ENCODE measurements at places on chromosomes 1 and 21.

DNA sequence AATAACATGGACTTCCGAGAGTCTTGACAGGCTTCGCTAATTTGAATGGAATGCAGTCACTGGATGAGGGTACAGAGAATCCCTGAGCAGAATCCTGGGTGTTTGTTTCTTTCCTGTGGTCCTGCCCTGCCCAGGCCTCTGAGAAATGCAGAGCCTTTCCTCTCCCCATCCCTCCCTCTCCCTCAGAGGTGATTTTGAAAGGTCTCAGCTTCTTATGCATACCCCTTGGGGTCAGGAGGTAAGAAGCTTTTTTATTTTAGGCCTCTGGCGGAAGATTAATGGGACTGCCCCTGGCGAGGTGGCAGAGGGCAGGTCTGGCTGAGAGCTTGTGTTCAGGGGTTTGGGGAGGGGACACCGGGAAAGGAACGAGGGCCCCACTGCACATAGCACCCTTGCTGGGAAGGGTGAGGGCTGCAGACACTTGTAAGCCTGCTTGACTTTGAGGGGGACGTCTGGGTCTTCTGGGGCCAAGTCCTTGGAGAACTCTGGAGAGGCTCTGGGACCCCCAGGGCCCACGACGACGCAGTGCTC, 116.5 kb upstream of the SLC45A1 start:
- DNase-seq: no peak

- DNase-seq: no peak
Observed at GRCh38 chr1:12416101-12416500, 186.3 kb downstream of the VPS13D start.

DNA sequence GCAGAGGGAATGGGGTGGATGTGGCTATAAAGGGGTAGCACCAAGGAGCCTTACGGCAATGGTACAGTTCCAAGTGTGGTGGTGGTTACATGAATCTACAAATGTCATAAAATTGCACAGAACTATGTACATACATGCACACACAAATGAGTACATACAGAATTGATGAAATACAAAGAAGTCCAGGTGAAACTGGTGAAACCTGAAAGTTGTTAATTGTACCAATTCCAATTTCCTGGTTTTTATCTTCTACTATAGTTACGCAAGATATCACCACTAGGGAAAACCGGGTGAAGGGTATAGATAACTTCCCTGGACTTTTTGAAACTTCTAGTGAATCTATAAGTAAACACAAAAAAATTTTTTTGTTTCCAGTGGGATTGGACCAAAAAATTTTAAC, 18.9 kb downstream of the HSF2BP start:
- DNase-seq: no peak

DNA sequence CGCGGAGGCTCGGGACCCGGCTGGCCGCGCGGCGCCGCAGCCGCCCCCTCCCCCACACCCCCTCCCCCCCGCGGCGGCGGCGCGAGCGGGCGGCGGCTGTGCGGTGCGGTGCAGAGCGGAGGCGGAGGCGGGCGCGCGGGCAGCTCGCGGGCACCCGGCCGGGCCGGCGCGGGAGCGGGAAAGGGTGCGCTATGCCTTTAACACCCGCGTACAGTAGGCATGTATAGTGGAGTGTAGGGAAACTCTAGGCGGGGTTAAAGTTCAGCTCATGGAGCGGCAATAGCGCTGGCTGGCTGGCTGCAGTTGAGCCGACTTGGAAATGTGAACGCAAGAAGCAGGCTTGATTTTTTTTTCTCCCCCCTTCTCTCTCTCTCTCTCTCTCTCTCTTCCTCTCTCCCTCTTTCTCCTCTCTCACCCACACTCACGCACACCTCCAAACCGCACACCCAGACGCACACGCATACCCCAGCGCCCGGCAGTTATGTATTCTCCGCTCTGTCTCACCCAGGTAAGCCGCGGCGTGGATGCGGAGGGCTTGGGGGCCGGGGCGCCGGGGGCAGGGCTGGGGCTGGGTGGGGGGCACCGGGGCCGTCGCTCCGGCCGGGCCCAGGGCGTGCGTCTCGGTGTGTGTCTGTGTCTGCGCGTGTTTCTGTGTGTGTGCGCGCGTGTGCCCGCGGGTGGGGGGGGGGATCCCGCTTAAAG, at the start of gene NFIA:
TSS of gene NFIA (plus strand) at position 251 of the 702 bp plus-strand sequence.
- no peak for DNase-seq

DNA sequence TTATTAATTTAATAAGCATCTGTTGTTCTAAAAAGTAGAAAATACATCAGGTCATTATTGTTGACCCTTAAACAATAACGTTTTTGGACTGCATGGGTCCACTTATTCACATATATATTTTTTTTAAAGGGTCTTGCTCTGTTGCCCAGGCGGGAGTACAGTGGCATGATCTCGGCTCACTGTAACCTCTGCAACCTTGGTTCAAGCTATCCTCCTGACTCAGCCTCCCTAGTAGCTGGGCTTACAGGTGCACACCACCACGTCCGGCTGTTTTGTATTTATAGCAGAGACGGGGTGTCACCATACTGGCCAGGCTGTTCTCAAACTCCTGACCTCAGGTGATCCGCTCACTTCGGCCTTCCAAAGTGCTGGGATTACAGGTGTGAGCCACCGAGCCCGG, 53.0 kb downstream of the DAP3 start:
- DNase-seq: no peak

All from naive B cell (primary cell).